ENCODE measurements at places on chromosomes 4 and X.

DNA sequence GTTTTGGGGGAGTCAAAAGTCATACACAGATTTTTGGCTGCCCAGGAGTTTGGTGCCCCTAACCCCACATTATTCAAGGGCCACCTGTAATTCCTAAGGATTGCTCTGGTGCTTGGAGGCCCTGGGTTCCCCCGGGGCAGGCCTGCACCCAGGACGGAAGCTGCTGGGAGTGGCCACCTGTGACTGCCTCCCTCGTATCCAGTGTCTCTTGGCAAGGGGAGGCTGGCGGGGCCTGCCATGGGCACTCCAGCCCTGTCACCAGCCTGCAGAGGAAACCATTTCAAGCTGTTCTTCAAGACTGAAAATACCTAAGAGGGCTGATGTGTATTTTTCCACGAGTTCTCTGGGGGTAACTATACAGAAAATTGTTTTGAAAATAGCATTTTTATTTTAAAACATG, 24.5 kb upstream of the GPR78 start:
- DNase-seq: no peak

GRCh38 chr4:184649971-184650855, 675 bp downstream of the PRIMPOL start:
- no peak for DNase-seq

DNA sequence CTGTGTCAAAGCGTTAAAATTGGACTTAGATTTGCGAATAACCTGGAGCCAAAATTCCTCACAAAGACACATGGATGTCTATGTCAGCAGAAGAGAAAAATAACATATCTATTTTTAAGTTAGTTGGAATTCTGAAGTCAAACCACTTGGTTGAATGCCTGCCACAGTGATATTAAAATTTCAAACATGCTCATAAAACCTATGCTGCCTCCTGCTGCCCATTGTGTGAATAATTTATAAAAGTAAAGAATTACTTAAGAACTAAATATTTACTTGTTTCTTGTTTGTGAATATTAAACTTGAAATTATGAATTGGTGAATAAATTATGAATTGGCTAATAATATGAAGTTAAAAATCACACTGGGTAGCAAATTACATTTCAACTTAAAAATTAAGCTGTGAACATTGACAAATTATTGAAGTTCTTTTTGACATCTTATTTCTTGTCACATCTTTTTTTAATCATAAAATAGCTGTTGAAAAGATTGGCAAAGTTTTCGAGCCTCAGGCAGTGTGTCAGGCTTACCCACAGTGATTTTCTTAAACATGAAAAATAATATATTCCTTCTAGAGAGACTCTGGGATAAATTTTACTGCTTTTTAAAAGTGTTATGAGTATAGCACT, 35.4 kb downstream of the FABP2 start:
- DNase-seq: no peak

GRCh38 chrX:148501386-148502066, 1.1 kb downstream of the AFF2 start:
- DNase-seq: no peak

DNA sequence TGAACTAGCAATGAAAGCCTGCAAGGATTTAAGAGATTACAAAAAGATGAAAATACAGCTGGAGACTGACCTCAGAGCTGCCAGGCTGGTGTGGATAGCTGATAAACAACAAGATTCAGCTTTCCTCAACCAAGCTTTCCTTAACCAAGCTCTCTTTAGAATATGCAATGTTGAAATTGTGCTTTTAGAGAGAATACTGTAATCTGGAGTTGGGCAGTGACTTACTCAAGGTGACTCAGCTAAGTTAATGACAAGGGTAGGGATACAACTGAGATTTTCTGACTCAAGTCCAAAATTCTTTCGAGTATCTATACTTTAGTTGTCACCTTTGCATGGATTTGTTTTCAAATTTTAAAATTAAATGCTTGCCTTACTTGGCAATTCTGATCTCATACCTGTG, 98.0 kb downstream of the AMMECR1 start:
- DNase-seq: no peak

DNA sequence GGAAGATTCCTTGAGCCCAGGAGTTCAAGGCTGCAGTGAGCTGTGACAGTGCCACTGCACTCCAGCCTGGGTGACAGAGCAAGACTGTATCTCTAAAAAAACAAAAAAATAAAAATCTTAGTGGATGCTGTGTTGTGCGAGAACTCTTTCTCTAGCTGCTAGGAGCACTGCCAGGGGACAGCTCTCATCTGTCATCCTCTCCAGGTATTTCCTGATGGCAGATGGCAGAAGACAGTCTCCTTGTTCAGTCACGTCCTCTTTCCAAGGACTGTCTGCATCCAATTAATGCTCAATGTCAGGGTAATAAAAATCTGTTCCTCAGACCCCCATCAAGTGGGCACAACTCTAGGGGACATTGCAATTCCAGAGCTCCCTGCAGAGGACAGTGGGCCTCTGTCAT, 29.2 kb downstream of the PPM1K start:
- no peak for DNase-seq

GRCh38 chr4:166415749-166416148, 542.7 kb downstream of the TLL1 start:
- DNase-seq: no peak

DNA sequence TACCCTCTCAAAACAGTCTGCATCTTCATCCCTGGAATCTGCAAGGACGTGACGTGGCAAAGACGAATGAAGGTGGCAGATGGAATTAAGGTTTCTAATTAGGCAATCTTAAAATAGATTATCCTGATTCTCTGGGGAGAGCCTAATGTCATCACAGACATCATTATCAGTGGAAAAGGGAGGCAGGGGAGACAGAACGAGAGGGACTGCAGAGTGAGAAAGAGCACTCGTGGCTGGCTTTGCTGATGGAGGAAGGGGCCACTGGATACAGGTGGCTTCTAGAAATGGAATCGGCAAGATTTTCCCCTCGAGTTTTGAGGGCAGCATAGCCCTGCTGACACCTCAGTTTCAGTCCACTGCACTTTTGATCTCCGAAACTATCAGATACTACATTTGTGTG, 110.6 kb downstream of the ASMT start:
- DNase-seq: no peak

DNA sequence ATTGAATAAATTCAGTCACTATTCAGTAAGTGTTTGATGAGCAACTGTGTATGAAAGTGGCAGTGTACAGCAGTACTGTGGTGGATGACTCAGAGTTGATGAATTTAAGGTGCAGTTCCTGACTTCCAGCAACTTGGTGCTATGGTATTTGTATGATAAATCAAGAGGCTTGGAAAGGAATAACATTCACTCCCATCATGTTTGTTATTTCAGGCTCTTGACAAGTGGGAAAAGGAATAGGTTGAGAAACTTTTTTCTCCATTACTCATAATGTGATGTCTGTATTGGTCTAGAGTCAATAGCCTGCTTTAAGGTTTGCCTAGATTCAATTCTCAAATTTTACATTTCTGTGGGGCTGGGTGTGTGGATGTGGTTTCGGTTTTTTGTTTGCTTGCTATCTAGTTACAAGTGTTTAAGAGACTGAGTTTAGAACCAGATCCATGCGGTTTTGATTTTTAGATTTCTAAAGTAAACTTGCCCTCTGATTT, 35.1 kb upstream of the CYP2U1 start:
- no peak for DNase-seq

All from NCI-H748 treated with DMSO at 0.1 percent for 48 hours (cell line).